ENCODE measurements at places on chromosomes 5 and 9.
A peak's percentile ranks its signal among the peaks of the same experiment; 100 is the strongest.

- no peak for DNase-seq
Observed at GRCh38 chr5:23164971-23165370, 311.8 kb upstream of the CDH12 start.

- no peak for DNase-seq
Observed at GRCh38 chr5:115271295-115272050, 8.8 kb upstream of the PGGT1B start.

DNA sequence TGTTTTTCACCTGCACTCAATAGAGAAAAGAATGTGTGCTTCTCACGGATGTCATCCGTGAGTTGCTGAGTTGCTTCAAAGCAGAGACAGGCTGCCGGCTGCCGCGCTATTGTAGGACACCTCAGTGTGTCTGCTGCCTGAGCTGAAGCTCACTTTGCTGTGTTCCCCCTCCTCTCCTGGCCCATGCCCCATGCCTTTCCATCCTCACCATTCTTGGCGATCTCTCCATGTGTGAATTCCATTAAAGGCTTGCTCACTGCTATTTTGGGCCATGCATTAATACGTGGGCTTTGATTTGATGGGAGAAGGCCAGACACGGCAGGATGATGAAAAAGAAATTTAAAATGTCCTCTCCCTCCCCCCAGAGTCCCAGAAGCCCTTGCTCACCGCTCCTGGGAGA, 14.5 kb downstream of the ADAM19 start:
- no peak for DNase-seq

GRCh38 chr5:93573354-93574351, 7.4 kb downstream of the NR2F1-AS1 start:
- no peak for DNase-seq

GRCh38 chr9:89924611-89925010, 319.8 kb downstream of the GADD45G start:
- DNase-seq, result no peak

GRCh38 chr5:135642488-135642870, 63.7 kb upstream of the CXCL14 start:
- no peak for DNase-seq

- no peak for DNase-seq
Observed at GRCh38 chr5:124706729-124707361, 39.6 kb downstream of the ZNF608 start.

DNA sequence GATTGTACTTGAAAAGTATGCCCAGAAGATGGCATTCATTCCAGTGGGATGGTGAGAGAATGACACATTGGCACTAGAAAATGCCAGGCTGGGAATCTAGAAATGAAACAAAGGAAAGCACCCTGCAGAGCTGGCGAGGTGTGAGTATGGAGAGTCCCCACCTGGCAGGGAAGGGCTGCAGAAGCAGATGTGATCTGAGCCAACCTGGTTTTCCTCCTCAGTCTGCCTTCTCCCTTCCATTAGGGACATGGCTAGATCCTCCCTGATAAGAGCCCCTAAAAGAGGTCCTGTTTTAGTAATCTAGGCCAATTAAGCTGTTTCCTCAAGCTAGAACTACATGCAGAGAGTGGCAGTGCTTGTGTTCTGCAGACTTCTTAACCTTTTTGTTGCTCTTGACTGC, 24.7 kb upstream of the TNFSF15 start:
- no peak for DNase-seq

DNA sequence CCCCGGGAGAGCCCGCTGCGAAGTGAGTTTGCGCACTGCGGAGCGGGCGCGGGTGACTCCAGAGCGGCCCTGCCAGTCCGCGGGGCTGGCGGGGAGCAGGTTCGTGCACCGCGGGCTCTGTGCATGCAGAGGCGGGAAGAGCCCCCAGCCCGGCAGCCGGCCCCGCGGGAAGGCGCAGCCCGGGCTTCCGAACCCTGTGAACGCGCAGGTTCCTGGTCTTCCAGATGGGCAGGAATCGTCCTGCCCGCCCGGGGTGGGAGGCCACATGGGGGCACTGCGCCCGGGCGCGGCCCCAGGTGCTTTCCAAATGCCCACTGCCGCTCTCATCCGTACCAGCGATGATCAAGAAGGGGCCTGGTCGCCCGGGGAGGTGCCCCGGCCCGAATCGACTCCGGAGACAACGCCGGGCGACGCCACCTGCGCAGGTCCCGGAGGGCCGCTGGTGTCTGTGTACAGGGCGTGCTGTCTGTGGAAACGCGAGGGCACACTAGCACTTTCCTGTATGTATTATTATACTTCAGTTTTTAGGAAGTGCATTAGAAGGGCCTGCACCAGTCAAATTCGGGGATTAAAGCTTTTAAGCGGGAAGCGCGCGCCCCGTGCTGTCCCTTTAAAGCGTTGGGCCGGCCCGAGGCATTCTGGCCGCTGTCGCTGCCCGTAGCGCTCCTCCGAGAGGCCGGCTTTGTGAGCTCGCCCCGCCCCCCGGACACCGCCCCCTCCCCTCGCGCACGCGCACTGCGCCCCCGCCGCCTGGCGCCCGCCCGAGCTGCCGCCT, at the start of gene WDR5:
Gene WDR5, plus strand, starts transcription at position 740 of the 775 bp plus-strand sequence. CDS start 3,796 bp downstream, outside the sequence.
- DNase-seq, result peak; percentile 51

- DNase-seq, result no peak
Observed at GRCh38 chr5:67746103-67746502, 469.5 kb upstream of the PIK3R1 start.

DNA sequence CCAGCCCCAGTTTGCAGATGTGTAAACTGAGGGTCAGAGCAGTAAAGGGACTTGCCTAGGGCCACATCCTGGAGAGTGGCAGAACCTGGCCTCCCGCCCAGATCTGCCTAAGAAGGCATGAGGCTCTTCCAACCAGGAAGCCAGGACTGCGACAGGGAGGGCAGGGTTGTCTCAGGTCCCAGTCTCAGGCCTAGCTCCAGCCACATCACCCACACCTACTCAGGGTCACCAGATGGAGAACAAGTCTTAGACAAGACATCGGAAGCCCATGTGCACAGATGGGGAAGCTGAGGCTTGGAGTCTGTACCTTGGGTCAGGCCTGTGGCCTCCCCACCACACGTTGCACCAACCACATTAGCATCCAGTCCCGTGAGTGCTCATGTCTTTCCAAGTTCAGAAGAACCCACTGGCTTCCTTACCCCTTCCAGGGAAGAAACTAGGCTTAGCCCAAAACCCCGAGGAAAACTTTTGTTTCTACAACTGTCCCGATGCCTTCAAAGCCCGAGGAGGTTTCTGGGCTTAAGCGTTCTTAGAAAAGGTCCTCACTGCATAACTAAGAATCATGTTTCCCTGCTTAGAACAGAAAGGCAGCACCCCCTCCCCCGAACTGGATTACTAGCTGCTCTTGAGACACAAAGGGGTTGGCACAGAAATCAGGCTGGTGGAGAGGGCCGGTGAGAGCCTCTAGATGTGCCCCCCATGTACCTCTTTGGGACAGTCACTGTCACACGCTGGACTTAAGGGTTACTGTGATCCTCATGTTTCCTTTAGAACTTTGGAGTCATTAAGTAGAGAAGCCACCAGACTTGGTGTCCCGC, 2.2 kb downstream of the FAM78A start:
- DNase-seq, result no peak

DNA sequence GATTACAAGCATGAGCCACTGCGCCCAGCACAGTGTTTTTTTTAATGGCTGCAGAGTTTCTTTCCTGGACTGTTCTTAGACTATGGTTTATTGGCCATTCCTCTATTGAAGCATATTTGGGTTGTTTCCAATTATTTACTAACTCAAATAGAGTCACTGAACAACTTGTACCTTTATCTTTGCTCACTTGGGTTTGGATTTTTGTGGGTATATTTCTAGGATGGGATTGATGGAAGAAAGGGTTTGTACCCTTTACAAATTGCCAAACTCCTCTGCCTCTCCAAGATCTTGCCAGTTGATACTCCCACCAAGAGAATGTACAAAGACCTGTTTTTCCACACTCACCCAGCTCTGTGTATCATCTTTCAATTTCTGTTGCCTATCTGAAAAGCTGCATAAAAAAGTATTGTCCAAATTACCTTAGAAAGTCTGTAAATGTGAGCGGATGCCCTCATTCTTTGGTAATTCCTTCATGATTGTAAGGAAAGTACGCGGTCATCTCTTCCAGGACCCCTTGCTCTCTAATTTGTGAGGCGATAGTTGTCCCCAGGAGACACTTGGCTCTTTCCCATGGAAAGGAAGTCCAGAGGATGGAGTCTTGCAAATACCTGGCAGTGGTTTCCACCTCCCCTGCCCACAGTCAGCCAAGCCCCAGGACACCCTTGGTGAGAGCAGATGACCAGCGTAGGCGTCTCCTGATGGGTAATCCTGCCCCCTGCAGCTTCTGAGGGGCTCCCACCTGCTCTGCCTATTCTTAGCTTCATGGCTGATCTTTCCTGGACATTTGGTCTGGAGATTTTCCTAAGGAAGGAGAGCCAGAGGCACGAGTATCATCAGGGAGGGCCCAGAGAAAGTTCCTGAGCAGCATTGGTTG, 33.0 kb downstream of the ARHGEF37 start:
- no peak for DNase-seq

DNA sequence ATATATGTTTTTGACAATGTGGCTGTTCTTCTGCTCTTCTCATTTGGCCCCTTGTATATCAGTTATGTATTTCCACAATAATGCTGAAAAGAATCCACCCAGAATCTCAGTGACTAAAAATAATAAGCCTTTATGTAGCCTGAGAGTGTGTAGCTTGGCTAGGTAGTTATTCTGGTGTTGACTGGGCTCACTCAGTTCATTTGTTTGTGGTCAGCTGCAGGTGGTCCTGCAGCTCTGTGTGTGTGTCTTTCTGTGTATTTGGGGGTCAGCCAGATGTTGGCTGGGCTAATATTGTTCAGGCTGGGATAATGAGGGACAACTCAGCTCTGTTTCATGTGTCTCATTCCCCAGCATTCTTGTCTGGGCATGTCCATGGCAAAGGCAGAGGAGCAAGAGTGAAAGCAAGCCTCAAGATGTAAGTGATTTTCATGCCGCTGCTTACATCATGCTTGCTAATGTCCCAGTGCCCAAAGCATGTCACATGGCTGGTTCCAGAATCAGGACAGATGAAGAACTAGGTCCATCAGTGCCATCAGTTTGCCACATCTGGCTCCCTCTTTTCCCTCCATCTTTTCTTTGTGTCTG, 162.8 kb downstream of the KCTD16 start:
- no peak for DNase-seq

DNA sequence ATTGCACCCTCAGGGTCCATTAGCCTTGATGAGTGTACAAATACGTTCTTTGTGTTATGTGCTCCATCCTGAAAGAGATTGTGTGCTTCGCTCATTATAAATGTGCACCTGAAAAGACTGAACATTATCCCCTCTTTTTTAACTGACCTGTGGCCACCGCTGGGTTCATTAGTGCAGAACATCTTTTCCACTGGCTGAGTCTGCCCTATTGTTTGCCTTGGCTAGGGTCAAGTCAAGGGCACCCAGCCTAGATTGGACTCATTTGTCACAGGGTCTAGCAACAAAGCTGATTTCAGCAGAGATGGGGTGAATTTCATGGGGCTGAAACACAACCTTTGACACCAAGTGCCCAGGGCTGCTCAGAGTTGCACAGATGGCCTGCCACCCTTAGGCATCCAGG, 764.1 kb upstream of the ARRDC3 start:
- DNase-seq, result no peak

- DNase-seq, result no peak
Observed at GRCh38 chr9:125176636-125177035, 13.0 kb downstream of the PPP6C start.

DNA sequence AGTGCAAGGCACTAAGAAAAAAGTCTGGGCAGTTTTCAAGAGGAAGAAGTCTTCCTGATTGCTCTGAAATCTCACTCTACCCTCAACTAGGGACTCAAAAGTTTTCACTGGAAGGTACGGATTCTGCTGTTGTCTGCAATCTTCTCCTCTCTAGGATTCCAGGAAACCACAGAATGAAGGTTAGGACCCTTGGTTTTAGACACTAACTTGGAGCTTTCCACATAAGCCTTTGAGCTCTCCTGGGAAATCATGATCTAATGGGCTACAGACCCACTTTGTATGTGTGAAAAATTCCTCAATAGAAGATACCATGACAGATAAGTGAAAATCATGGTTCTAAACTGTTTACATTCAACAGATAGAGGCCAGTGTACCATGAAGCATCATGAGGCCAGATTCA, 265.1 kb downstream of the PSAT1 start:
- no peak for DNase-seq

DNA sequence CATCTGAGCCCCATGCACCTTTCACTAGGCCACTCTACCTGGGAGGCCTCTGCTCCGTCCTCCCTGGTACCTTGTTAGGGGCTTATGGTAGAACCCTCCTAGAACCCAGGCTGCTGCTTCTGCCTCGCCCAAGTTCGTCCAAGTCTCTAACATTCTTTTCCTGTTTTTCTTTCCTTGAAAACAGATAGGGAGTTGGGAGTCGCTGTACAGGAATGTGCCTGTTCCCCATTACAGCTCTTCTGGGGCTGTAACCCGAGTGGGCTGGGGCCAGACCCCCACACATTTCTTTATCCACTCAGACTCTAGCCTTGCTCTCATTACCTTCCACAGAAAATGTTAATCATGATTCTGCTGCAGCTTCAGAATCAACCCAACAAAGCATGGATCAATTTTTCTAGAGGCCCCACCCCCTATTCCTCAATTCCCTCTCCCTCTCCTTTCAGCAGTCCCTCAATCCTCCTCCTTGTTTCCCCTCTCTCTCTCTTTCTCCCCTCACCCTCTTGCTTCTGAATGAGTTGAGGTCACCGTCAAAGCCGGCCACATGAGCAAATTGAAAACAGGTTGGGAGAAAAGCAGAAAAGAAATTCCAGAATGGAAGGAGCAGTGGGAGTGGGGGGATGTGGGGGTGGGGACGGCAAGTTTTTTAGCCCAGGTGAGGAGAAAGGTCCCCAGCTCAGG, 193.8 kb upstream of the TRIM32 start:
- no peak for DNase-seq

DNA sequence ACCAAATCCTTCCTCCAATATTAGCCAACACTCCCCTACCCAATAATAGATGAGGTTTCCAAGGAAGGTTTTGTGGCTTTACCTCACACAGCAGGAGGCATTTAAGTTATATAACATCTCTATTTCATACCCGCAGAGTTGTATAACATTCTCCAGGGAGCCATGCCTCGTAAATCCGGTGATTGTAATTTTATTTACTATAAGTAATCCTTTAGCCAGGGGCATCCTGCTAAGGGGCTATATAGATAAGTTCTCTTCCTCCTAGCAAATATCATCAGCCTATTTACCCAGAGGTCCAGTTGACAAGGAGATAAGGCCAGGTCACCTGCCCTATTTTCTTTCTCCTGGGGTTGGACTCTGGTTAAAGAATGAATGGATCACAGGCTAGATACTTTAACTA, 2051.0 kb downstream of the EFNA5 start:
- no peak for DNase-seq

DNA sequence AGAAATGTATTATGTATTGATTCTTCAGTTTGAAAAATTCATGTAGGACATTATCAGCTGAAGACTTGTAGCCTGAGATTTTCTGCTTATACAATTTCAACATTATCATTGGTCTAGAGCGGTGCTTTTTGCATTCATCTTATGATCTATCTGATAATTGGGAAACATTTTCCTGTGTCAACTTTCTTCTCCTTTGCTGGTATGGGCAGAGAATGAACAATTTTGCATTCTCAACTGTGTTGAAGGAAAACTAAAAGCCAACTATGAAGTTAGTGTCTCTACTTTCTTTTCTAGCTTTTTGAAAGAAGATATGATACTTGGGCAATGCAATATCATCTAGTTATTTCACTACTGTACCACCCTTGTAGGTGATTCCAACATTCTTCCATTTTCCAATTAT, 10.3 kb downstream of the ZFR start:
- no peak for DNase-seq

Measured in retinal pigment epithelial cell (primary cell).